ENCODE measurements at places on chromosomes 13 and 19.
A peak's percentile ranks its signal among the peaks of the same experiment; 100 is the strongest.

- H3K27ac ChIP-seq, result no peak overlapping the region
- H3K4me3 ChIP-seq, result no peak overlapping the region
- no peaks in the 10 kb centered on the region for H3K36me3 ChIP-seq
- no peaks in the 10 kb centered on the region for H3K4me1 ChIP-seq
- DNase-seq, result no peak
Observed at GRCh38 chr19:29076963-29077362, 136.0 kb downstream of the UQCRFS1 start.

DNA sequence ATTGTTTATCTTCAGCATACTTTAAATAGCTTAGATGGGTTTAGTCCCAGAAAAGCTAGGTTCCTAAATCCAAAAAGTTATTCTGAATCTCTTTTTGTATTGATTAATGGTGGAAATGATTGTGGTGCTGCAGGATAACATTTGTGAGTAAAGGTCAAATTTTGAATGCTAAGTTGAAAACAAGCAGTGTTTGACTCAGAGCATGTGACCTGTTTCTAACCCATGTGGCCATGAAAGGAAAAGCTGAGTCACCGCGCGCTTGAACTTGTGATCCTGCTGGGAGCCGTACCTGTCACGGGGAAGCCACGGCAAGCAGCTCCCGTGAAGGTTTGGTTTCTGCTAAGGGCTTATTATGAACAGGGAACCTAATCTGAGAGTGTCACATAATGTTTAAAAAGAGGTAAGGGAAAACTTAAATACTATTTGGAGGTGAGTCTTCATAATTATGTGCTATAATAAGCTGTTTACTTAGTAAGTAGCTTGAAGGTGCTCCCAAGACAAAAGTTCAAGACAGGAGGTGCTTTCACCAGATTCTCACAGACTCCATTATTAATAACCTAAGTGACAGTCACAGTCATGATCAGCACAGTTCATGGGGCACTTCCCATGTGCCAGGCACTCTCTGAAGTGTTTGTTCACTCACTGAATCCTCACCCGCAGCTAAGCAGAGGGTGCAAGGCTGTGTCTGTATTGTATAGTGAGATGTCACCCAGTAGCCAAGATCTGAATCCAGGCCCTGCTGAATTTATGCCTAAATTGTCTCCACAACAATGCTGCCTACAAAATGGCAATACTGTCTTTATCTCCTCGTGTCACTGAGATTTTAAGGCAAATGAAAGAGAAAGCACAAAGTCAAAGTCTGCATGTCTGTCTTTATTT, 286.5 kb downstream of the MYO16 start:
- DNase-seq, result peak; percentile 83
- no peak overlapping the region for H3K4me3 ChIP-seq
- peaks cover 7% of the 10 kb centered on the region for H3K4me1 ChIP-seq
- no peak overlapping the region for H3K27ac ChIP-seq
- no peaks in the 10 kb centered on the region for H3K27me3 ChIP-seq
- H3K36me3 ChIP-seq, result no peaks in the 10 kb centered on the region

DNA sequence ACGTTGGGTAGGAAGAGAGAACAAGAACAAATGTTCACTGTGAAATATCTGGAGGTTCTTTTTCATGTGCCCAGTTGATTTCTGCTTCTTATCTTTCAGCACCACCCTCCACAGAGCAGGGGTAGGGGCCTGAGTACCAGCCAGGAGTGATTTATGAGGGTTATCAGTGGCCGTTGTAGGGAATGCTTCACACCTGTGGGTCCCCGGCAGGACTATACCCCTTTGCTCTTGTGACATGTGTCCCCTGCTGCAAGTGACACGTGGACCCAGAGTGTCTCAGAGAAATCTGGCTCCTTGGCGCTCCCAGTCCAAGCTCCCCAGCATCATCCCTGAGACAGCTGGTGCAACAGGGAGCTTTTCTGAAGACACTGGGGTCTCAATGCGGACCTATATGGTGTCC, 29.7 kb downstream of the SIAH3 start:
- no peaks in the 10 kb centered on the region for H3K4me1 ChIP-seq
- no peak overlapping the region for H3K27ac ChIP-seq
- H3K27me3 ChIP-seq, result no peaks in the 10 kb centered on the region
- H3K36me3 ChIP-seq, result no peaks in the 10 kb centered on the region
- DNase-seq, result no peak

GRCh38 chr13:84609716-84610115, 727.4 kb upstream of the SLITRK1 start:
- H3K27me3 ChIP-seq, result no peaks in the 10 kb centered on the region
- H3K36me3 ChIP-seq, result no peaks in the 10 kb centered on the region
- no peak for DNase-seq
- H3K27ac ChIP-seq, result no peak overlapping the region
- no peak overlapping the region for H3K4me3 ChIP-seq

DNA sequence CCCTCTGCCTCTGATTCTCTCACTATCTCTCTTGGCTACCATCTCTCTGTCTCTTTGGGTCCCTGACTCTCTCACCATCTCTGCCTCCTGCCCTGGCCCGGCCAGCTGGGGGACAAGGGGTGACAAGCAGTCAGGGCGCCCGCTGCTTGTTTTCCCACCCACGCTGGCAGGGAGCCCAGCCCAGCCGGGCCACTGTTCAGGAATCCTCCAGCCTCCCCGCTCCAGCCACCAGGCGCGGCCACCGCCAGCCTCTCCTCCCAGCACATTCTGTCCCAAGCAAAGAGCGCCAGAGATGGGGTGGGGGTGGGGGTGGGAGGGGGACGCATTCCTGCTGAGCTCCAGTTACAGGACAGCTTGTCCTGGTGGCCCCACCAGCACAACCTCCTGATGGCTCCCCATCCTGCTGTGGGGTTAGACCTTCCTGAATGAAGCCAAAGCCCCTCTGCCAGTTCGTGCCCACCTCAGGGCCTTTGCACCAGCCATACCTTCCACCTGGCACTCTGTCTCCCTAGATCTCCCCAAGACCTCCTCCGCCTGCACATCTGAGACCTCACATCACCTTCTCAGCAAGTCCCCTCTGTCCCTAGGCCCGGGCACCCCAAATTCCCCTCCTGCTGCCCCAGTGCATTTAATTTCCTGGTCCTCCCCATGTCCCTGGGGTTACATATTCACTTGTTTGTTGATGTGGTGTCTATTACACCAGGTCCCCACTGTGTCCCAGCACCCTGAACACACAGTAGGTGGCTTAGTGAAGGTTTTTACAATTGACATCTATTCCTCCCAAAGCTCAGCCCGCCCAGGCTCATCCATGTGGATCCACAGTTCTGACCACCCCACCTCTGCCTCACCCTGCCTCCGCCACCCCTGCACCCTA, 12.5 kb downstream of the ARRDC2 start:
- no peaks in the 10 kb centered on the region for H3K36me3 ChIP-seq
- H3K4me1 ChIP-seq, result peaks cover 8% of the 10 kb centered on the region
- H3K27ac ChIP-seq, result no peak overlapping the region
- H3K27me3 ChIP-seq, result no peaks in the 10 kb centered on the region

DNA sequence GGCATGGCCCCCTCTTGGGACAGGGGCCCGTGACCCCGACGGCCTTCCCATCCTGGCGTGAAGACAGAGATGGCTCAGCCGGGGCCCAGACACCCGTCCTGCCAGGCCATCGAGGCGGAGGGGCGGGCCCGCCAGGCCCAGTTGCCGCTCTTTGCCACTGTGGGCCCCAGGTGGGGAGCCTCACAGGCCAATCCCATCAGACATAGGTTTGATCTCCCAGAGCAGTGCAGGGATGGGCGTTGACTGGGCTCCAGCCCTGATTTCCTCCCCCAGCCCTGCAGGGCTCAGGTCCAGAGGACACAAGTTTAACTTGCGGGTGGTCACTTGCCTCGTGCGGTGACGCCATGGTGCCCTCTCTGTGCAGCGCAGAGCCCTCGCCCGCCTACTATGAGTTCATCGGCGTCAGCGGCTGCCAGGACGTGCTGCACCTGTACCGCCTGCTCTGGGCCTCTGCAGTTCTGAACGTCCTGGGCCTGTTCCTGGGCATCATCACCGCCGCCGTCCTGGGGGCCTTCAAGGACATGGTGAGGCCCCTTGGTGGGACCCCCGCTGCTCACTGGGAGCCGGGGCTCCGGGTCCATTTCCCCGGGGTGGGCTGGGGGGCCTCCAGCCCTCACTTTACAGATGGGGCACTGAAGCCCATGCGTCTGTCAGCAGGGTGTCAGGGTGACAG, 42.4 kb downstream of the TMEM255B start:
- H3K27me3 ChIP-seq, result no peaks in the 10 kb centered on the region
- H3K4me3 ChIP-seq, result no peak overlapping the region
- H3K36me3 ChIP-seq, result no peaks in the 10 kb centered on the region
- no peak overlapping the region for H3K27ac ChIP-seq

DNA sequence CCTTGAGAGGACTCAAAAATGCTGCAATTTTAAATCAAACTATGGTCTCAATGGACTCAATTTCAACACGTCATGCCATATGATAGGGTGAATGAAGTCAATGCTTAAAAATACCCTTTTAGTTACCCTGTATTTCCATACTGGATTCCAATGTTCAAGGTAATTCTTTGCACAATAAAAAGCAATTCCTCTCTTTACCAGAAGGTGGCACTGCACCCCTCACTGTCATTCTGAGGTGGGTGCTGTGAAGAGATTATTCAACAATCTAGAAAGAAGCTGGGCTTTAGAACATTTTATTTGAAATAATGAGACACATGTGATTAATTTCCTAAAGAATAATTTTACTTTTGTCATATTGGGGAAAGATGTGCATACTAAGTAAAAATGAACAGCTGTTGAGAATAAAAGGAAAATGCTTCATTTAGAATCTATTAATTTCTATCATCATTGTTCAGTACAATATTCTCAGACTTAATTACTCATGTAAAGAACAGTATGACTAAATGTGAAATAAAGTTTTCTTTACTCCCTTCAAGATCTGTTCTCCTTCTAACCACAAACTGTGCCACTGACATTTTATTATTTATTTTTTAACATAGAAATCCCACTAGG, 789.1 kb downstream of the GPC5 start:
- H3K4me3 ChIP-seq, result no peak overlapping the region
- DNase-seq, result no peak
- H3K4me1 ChIP-seq, result no peaks in the 10 kb centered on the region
- H3K27me3 ChIP-seq, result no peaks in the 10 kb centered on the region
- H3K36me3 ChIP-seq, result no peaks in the 10 kb centered on the region
- no peak overlapping the region for H3K27ac ChIP-seq

GRCh38 chr13:64283926-64284325, 2868.3 kb upstream of the PCDH20 start:
- no peak overlapping the region for H3K27ac ChIP-seq
- DNase-seq, result no peak
- no peaks in the 10 kb centered on the region for H3K4me1 ChIP-seq

- no peak overlapping the region for H3K4me3 ChIP-seq
- H3K36me3 ChIP-seq, result peaks cover 3% of the 10 kb centered on the region
- peak; percentile 38 for DNase-seq
- H3K27ac ChIP-seq, result no peak overlapping the region
- H3K27me3 ChIP-seq, result no peaks in the 10 kb centered on the region
Observed at GRCh38 chr19:53076984-53077383, 26.2 kb downstream of the ZNF160 start.

GRCh38 chr19:12194827-12195731, 32.2 kb downstream of the ZNF136 start:
- H3K27ac ChIP-seq, result peak overlapping the region; percentile 90
- DNase-seq, result peak; percentile 92
- no peaks in the 10 kb centered on the region for H3K36me3 ChIP-seq

DNA sequence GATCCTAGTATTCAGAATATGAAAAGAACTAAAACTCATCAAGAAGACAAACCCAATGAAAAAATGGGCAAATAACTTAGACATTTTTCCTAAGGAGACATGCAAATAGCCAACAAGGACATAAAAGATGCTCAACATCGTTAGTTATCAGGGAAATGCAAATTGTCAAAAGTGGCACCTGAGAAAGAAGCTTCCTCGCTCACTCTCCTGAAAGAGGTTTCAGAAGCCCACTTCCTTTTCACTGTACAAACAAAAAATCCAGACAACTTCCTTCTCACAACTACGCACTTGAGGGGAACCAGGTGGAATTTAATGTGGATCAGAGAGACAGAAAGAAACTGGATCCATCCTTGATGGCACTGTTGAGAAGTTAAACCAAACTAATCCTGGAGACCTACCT, 41.5 kb downstream of the KLF12 start:
- peaks cover 5% of the 10 kb centered on the region for H3K4me1 ChIP-seq
- DNase-seq, result no peak
- no peaks in the 10 kb centered on the region for H3K27me3 ChIP-seq
- no peak overlapping the region for H3K4me3 ChIP-seq
- H3K36me3 ChIP-seq, result no peaks in the 10 kb centered on the region
- no peak overlapping the region for H3K27ac ChIP-seq

DNA sequence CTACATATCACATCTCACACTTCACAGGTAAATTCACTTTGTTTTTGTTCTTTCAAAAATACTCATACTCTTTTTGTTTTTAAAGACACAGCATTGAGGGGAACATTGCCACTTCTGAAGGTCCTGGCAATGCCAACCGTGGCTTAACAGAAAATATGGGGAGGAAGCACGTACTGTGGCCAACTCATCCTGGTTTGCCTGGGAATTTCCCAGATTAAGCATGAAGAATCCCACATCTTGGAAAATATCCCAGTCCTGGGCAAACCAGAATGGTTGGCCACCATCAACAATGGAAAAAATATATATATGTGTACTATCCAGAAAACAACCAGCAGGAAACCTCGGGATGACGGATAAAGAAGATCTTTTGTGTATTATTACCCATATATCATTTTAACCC, 1032.2 kb upstream of the SLC10A2 start:
- no peak for DNase-seq
- no peak overlapping the region for H3K4me3 ChIP-seq
- H3K27me3 ChIP-seq, result no peaks in the 10 kb centered on the region
- no peaks in the 10 kb centered on the region for H3K36me3 ChIP-seq

DNA sequence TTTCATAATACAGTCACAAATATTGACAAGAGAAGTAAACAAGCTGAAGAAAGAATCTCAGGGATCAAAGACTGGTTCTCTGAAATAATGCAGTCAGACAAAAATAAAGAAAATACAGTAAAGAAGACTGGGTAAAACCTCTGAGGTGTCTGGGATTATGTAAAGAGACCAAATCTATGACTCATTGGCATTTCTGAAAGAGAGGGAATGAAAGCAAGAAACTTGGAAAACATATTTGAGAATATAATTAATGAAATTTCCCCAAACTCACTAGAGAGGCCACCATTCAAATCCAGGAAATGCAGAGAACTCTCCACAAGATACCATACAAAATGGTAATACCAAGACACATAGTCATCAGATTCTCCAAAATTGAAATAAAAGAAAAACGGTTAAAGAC, 53.0 kb upstream of the GPC6 start:
- no peak overlapping the region for H3K27ac ChIP-seq
- H3K4me1 ChIP-seq, result no peaks in the 10 kb centered on the region
